CD4-positive, alpha-beta memory T cell (primary cell): ENCODE measurements at places on chromosomes 4 and X.
A peak's percentile ranks its signal among the peaks of the same experiment; 100 is the strongest.

- DNase-seq: no peak
Measured at GRCh38 chr4:54568184-54568583, 89.6 kb upstream of the KIT start.

GRCh38 chr4:41052287-41052686, 162.1 kb downstream of the APBB2 start:
- no peak for DNase-seq

DNA sequence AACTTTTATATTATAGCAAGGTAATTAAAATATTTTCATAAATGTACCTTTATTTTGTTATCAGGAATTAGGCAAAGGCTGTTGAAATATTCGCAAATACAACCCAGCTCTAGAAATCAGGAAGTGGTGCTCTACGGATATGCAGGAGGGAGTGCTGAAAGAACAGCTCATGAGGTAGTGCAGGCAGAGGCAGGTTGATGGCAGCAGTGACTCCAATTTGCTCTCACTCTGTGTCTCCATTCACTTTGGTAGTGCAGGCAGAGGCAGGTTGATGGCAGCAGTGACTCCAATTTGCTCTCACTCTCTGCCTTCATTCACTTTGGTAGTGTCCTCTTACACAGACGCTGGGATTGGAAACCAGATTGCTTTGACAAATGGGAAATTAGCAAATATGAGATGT, 277.9 kb downstream of the TRIML1 start:
- no peak for DNase-seq

GRCh38 chr4:166324321-166324720, 451.3 kb downstream of the TLL1 start:
- DNase-seq: no peak

- no peak for DNase-seq
Measured at GRCh38 chr4:117514391-117515175, 429.2 kb upstream of the TRAM1L1 start.

GRCh38 chrX:118652717-118653116, 74.7 kb upstream of the IL13RA1 start:
- DNase-seq: no peak

DNA sequence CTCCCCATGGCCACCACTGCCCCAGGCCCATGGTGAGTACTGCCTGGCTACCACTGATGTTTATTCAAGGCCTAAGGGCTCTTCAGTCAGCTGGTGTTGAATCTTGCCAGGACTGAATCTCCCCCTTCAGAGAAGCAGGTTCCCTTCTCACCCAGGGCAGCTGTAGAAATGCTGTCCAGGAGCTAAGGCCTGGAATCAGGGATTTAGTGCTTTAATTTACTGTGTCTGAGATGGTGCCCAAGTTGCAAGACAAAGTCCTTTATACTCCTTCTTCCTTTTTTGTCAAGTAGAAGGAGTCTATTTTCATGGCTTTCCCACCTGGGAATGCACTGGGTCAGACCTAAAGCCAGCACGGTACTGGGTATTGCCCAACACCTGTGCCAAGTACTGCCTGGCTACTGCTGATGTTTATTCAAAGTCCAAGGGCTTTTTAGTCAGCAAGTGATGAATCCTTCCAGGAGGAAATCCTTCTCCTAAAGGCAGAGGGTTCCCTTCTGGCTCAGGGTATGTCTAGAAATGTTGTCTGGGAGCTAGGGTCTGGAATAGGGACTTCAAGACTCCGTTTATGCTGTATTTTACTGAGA, 117.6 kb upstream of the ATOH1 start:
- no peak for DNase-seq

- no peak for DNase-seq
Measured at GRCh38 chr4:70818921-70819320, 20.8 kb downstream of the GRSF1 start.

DNA sequence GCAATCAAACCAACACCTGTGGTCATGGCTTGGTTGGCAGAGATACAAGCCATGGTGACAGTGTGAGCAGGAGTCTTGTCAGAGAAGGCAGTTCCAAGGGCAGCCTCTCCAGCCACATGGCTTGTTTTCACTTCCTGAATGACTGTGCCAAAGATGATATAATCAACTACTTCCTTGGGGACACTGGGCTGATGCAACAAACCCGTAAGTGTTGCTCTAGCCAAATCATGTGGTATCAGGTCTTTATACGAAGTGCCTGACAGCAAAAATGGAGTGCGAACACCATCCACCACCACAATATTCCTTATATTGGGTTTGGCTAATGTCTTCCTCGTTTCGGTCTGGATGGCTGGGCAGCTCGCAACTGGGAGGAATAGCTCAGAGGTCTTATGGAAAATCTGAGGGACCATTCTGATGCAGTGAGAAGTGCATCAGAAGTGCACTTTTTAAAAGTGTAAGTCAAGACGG, 922.0 kb downstream of the NLGN4X start:
- no peak for DNase-seq

DNA sequence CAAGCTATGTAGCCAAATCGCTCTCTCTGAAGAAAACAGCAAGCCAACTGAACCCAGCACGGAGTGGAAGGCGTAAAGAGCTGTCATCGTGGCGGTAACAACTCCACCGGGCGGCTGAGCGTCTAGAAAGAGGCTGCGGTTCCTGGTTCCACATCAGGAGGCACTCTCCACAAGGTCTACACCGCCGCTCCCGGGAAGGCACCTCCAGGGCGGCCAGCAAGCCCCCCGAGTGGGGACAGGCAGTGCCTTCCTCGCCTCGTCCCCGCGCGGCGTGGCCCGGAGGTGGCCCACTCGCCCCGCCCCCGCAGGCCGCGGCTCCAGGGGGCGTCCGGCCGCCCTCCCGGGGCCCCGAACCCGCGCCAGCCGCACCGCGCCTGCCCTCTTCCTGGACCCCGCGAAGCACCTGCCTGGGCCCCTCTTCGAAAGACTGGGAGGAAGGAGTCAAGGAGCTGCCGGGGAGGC, 755 bp downstream of the KLHL8 start:
- DNase-seq: no peak

DNA sequence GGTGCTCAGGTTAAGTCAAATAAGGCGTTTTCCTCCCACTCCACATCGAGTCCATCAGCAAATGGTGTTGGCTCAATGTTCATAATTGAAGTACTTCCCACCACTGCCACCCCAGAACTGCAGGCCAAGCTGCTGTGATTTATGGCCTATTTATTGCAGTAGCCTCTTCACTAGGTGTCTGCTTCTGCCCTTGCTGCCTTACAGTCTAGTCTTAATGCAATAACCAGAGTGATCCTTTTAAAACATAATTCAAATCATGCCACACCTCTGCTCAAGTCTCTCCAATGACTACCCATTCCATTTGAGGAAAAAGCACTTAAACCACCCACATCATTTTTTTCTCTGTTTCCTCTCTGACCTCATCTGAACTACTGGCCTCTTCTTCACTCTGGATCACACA, 220.3 kb downstream of the KCNIP4 start:
- DNase-seq: no peak

- DNase-seq: no peak
Measured at GRCh38 chrX:13791145-13791544, 25.7 kb downstream of the GPM6B start.

GRCh38 chrX:38768079-38768478, 33.2 kb upstream of the MID1IP1 start:
- DNase-seq: peak; percentile 24

- no peak for DNase-seq
Measured at GRCh38 chr4:22414833-22415232, 101.0 kb downstream of the ADGRA3 start.

GRCh38 chrX:14690553-14690952, 161.2 kb downstream of the GLRA2 start:
- no peak for DNase-seq

GRCh38 chrX:94178145-94178788, 504.3 kb downstream of the FAM133A start:
- no peak for DNase-seq

DNA sequence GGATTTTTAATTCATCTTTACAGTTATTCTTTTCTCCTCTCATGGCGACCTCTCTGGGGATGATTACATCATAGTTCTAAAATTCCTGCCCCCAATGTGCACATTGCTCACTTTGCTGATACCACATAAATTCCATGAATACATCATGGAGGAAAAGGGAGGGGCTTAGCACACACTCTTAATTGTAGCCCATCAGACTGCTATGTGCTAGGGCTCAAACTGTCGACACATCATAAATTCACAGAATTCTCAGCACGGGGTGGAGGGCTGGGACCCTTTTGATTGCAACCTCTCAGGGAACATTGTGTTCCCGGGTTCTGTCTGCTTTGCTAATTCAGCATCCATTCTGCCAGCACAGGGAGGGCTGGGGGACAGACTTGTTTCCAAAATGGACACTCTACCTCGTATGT, 592.9 kb downstream of the BCOR start:
- DNase-seq: no peak

DNA sequence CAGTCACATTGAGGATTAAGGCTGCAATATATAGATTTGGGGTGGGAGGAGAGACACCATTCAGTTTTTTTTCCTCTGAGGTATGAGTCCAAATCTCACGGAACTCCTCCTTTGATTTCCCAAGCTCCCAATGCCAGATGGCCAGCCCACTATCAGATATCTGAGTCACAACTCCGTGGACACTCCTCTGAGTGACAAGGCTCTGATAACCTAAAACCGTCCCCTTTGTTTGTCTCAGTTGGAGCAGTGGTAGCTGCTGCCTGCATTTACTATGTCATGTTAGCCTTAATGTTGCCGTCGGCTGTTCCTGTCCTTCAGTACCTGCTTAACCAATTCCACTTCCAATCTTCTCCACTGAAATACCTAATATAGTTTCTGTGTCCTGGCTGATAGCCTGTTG, 107.3 kb downstream of the DTHD1 start:
- DNase-seq: no peak

DNA sequence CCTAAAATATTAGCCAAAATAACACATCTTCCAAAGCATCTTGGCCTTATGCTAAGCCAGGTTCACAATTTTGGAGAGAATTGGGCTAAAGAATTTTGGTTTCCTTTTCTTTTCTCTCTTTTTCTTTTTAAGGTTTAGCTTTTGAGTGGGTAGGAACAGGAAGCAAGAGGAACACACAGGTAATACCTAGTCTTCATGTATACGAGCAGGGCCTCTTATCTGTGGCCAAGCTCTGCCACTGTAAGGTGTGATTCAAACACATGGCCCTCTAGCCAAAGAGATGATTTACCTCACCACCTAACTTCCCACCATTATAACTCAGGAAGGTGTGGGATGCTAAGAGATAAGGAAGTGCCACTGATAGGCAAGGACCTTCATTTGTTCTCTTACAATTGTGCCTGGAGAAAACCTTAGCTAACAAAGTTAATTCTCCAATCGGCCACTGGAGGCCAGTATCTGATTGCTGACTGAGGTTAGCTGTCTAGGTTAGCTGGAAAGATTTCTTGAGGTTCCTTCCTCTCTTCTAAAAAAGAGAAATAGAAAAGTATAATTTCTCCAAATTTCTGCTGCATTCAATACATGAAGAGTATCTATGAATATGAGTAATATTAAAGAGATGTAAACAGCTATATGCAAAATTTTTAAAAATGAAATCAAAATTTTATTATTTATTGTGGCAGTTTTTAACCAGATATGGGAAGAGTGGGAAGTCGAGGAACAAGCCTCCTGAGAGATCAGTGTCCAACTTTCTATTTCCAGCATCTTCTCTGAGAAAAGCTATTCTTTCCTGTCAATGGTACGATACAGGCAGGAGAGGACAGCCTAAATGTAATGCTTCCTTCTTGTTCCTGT, 30.1 kb upstream of the BBS7 start:
- DNase-seq: peak; percentile 44

GRCh38 chr4:159632031-159632430, 529.2 kb downstream of the RAPGEF2 start:
- DNase-seq: no peak

DNA sequence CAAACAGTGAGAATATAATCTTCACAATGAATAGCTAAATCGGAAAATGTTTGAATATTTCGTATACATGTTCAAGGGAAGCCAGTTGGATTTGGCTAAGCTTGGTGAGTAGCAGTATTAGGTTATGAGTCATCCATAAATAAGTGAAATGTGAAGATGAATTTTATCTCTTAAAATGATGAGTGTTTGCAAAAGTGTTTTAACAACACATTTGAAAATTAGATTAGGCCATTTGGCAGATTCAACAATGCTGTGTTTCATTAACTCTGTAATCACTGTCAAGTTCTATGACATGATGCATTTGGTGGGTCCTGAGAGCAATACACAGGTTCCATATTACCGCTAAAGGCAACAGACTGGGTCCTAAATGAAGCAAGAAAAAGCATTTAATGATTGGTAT, 301.9 kb upstream of the PRPS2 start:
- DNase-seq: no peak

GRCh38 chrX:46577221-46578005, 3.8 kb downstream of the CHST7 start:
- DNase-seq: no peak

DNA sequence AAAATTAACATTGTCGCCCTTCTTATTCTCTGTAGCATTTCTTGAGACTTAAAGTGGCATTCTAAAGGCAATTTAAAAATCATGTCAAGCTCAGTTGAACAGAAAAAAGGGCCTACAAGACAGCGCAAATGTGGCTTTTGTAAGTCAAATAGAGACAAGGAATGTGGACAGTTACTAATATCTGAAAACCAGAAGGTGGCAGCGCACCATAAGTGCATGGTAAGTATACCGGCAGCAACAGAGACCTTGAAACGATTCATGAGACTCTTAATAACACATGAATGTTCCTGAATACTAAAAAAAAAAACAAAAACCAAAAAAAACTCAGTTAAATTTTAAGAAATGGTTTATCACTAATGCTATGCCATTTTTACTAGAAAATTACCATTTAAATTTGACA, 82.4 kb upstream of the HPRT1 start:
- DNase-seq: no peak

GRCh38 chr4:113759696-113760093, 1.8 kb downstream of the CAMK2D start:
- DNase-seq: no peak

GRCh38 chr4:57095956-57096355, 14.2 kb downstream of the IGFBP7 start:
- no peak for DNase-seq

GRCh38 chr4:36274158-36274557, 7.3 kb upstream of the DTHD1 start:
- DNase-seq: no peak

- no peak for DNase-seq
Measured at GRCh38 chr4:26992657-26993361, 132.2 kb downstream of the STIM2 start.

- no peak for DNase-seq
Measured at GRCh38 chr4:77652237-77652897, 46.7 kb downstream of the CXCL13 start.

GRCh38 chr4:27100713-27101112, 240.1 kb downstream of the STIM2 start:
- no peak for DNase-seq

DNA sequence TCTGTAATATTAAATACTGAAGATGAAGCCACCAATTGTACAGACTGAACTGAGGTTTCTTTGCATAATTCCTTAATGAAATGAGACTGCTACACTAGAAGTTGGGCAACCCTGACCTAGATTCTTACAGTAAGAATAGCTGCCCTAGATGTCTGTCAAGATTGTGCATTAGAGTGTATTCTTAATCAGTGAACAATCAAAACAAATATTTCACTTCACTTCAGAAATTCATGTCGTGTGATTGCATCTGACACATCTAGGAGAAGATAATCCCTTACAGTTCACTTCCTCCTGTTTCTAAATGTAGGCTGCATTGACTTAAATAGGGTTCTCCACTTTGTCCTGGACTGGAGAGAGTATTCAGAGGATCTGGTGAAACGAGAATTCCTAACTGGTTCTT, 283.1 kb downstream of the HNRNPD start:
- no peak for DNase-seq

GRCh38 chr4:13548059-13548983, 4.0 kb upstream of the NKX3-2 start:
- DNase-seq: no peak
